HCT116 (cell line): ENCODE measurements at places on chromosomes 5 and 9. TPM values are rescaled to one million over a fixed set of nuclear protein-coding genes. Genes with fewer than 3 reads are reported as not detected.
A peak's percentile ranks its signal among the peaks of the same experiment; 100 is the strongest.

DNA sequence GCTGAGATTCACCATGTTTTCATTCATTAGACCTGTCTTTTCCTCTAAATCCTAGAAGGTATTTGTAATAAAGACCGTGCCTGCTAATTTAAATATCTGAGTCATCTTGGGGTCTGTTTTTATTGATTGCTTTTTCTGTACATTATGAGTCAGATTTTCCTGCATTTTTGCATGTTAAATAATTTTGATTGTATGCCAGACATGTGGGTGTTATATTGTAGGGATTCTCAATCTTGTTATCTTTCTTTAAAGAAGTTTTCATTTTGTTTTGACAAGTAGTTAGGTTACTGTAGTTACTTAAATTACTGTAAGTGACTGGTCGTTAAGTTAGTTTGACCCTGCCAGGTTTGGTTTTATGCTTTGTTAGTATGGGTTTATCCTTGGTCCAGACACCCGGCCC, 35.1 kb downstream of the EXOSC2 start:
- DNase-seq = peak; percentile 54

DNA sequence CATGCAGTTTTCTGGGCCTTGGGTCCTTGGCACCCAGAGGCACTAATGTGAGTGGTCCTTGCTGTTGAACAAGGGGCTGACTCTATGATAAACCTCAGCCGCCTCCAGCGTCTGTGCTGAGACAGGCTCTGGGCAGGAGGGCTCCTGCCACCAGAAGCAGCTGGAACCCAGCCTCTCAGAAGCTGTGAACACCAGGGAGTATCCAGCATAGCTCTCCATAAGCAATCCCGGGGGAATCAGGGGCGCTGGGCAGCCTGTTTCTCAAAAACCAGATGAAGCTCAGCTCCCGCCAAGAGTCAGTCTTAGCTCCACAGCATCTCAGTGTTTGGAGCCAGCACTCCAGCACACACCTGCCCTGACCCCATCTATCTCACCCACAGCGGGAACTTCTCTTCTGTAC, 170.2 kb downstream of the HSPA4 start:
- no peak for DNase-seq

DNA sequence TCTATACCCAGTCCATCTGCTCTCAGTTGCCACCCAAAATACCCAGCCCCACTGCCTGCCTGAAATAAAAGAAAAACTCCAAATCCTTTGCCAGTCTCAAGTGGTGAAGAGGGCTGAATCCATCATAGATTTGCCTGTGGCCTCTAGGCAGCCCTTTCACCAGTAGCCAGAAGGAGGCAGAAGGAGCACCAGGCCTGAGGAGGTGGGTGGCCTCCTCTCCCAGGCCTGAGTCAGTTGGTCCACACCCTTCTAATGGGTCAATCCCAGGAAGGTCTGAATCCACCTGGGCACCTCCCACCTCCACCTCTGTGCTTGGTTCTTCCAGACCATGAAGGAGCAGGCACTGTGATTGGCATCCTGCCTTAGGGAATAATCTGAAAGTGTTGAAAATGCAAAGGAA, 97.0 kb downstream of the DAPK1 start:
- DNase-seq = no peak

- no peak for DNase-seq
These were observed 297.8 kb downstream of the CWC27 start for GRCh38 chr5:65066387-65067146.

GRCh38 chr5:40679913-40680681, at the start of gene PTGER4:
TSS of gene PTGER4 (plus strand) at chr5:40679915. CDS start at chr5:40680994, 1,079 bp downstream.
- DNase-seq = no peak

- DNase-seq = no peak
These were observed 1.4 kb downstream of the SAP30L start for GRCh38 chr5:154447089-154447725.

- peak; percentile 8 for DNase-seq
These were observed 2.5 kb upstream of the TMEM174 start for GRCh38 chr5:73170522-73170921.

- no peak for DNase-seq
These were observed 17.3 kb downstream of the FGD3 start for GRCh38 chr9:92964607-92965060.

GRCh38 chr5:83265318-83265717, 188.0 kb downstream of the XRCC4 start:
- no peak for DNase-seq

DNA sequence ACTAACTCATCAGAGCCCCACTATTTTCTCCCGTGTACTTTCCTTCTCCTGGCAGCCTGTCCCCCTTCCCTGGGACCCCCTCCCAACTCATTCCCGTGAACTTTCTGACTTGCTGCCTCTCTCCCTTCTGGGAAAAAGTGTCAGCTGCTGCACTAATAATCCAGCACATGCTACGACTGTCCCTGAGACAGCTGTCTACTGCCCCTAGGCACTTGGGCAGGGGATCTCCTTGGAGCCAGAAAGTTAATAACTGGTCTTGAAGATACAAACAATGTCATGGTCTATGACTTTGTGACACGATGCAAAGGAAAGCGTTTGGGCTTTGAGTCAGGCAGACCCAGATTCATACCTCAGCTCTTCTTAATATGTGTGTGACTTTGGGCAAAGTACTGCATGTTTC, 10.1 kb upstream of the RNF183 start:
- no peak for DNase-seq

DNA sequence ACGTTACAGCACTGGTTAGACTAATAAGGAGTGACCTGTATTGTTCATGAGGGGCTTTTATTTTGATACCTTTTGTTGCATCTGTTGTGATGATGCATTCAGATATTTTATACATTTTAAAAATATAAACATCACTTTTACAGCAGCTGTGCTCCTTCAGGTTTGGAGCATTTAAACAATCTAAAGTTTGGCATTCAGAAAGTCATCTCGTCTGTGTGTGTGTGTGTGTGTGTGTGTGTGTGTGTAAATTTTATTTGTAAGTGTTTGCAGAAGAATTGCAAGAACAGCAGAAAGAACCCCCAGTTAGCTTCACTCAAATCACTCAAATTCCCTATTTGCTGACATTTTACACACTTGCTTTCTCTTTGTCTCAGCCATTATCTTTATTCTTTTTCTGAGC, 87.4 kb downstream of the ERCC6L2 start:
- no peak for DNase-seq

GRCh38 chr5:10801931-10802666, 41.1 kb upstream of the DAP start:
- DNase-seq = no peak

DNA sequence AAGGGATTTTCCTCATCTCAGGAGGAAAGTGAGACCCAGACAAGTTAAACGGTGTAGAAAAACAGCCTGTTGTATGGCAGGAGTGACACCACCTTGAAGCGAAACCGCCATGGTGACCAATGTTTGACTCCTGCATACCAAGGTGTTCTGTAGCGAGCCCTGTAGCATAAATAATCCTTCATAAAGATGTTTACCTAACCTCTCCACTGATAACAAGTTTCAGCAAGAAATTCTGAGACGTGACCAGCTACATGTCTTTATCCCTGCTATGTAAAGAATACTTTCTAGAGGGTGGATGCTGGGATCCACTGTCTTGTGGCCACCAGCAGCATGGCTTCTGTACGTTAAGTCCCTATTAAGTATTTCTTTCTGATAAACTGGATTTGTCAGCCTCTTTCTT, 148.1 kb downstream of the MPDZ start:
- DNase-seq = no peak

DNA sequence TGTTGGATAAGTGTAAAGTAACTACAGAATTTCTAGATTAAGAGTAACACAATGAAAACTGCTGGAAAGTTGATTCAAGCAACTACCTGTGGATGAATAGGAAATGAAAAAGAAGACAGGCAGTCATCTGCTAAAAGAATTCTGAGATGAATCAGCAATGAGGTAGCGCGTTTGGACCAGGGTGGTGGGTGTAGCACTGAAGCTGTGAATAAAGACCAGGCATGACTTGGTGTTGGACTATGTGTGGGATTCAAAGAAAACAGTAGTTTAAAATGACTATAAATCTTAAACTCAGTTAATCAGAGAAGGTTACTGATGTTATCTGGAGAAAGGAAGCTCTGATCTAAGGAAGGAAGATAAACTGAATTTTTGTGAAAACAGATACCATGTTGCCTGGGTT, 159.8 kb downstream of the FBN2 start:
- DNase-seq = no peak

GRCh38 chr9:2560180-2560579, 61.4 kb upstream of the VLDLR start:
- DNase-seq = no peak

GRCh38 chr9:134318941-134319305, 7.3 kb upstream of the RXRA start:
- no peak for DNase-seq

GRCh38 chr5:19928562-19929421, 59.2 kb downstream of the CDH18 start:
- no peak for DNase-seq

DNA sequence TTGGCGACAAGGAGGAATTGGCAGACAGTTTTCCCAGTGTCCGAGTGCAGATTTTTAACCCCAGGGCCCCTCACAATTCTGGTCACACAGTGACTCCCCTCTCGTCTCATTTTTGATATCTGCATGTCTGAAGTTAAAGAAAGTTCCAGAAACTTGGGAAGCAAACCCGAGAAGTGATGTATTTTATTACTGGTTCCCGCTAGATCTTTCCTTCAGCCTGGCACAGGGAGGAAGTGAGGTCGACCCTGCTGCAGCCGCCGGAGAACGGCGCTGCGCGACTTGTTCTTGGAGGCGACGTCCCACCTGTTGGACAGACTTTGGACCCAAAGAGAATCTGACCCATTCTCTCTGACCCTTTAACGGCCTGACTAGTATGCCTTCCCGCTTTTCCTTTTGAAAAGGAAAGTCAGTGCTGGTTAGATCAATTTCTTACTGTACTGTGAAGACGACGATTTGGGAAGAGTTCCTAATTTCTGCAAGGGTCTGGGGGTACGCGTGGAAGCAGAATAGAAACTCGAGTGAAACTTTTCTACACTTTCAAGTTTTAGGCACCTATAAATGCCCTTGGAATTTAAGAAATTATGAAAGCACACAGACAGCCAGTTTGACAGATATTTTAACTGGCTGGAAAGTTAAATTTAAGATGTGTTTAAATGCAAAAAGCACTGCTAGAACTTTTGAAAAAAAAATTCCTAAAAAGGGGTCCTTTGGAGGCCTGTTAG, 744 bp downstream of the OTULIN start:
- DNase-seq = no peak

The ANKRD34B gene
- not detected for total RNA-seq

The SPOCK1 gene
- 0.27 TPM for total RNA-seq

The CARD9 gene
- 1.2 TPM for total RNA-seq
